Cortex of kidney (tissue), 1 donor: ENCODE measurements at places on chromosomes 4 and X.

DNA sequence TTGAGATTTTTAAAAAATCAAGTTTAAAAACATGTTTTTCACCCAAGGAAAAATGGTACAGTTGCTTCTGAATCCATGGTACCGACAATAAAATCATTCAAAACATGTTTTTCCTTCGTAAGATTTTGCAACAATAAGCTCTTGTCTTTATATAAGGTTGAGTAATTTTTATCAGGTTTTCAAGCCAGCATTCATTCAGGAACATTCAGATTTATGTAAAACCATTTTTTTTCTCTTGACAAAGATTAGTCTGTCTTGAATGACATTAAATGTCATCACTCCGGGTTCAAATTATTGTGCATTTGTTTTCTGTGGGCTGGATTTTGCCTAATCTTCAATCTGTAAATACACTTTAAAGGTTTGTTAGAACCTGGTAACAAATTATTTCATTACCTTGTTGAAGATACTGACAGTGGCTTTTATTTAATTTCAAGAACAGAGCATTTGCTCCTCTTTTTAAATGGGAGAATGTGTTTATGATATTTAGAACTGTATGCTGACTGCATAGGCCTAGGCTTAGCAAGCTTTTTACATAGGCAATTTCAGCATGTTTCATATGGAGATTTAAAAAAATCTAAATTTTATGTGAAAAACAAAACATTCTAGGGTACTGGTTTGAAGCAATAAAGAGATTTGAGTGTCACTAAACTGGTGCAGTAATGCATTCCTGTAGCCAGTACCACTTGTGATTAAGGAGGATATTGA, 336.4 kb upstream of the HAND2 start:
- DNase-seq, result no peak

DNA sequence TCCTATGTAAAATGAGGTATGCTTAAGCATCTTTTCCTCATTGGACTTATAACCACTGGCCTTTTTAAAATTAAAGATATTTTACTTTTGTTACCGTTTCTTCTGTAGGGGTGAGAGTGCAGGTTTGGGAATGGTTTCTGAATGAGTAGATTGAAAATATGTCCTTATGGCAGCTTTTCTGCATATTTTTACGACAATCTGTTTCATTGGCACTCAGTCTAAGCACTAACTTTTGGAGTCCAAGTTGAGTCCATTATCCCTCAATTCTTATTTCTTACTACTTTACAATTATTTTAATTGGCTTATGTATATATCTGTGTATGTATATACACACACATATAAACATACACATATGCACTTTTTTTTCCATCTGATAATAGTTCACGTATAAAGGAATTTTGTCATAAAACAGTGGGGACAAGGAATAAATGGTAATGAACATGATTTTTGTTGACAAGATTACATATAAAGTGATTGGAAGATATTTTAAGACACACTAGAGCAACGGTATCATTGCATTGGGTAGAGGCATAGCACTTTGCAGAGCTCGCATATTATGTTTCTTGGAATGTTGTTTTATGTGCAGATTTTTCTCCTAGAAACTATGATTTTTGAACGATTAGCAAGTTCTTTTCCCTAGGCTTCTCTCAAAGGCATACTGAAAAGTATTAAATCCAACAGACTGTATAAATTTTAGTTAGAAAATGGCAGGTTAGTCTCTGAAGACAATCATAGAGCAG, 133.0 kb downstream of the FAT4 start:
- DNase-seq, result no peak

- no peak for DNase-seq
These were observed 47.7 kb downstream of the PDGFRA start for GRCh38 chr4:54276641-54277430.

GRCh38 chr4:165522050-165522449, 143.2 kb downstream of the CPE start:
- DNase-seq, result no peak

- no peak for DNase-seq
These were observed 101.8 kb downstream of the ANXA5 start for GRCh38 chr4:121594796-121595526.

- DNase-seq, result no peak
These were observed 81.2 kb downstream of the ADRA2C start for GRCh38 chr4:3847211-3847940.

DNA sequence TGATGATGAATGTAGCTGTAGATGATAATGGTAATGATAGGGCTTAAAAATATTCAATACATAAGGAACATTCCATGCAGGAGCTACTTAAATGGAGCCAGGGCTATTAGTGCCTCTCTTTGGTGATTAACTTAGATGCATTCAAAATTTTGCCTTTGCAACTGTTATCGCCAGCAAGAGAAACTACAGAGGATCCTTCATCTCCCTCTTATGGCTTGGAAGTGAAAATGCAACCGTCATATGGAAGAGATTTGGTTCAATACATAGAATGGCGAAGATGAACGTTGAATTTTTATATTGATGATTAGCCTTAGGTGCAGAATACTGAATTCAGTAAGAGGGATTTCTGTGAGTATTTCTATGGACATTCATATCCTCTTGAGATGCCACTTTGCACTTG, 134.5 kb upstream of the NLGN4X start:
- DNase-seq, result no peak

- no peak for DNase-seq
These were observed 31.2 kb downstream of the PLS3 start for GRCh38 chrX:115591856-115592842.

DNA sequence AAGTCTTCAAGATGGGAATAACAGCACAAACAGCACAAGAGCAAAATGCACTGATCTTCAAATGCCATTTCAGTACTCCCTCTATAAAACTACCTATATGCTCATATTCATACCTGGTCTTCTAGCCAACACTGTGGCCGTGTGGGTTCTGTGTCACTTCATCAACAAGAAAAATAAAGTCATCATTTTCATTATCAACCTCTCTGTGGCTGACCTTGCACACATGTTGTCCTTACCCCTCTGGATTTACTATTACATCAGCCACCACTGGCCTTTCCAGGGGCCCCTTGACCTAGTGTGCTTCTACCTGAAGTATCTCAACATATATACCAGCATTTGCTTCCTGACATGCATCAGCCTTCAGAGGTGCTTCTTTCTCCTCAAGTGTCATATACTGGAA, 59.6 kb upstream of the GPR174 start:
- no peak for DNase-seq

DNA sequence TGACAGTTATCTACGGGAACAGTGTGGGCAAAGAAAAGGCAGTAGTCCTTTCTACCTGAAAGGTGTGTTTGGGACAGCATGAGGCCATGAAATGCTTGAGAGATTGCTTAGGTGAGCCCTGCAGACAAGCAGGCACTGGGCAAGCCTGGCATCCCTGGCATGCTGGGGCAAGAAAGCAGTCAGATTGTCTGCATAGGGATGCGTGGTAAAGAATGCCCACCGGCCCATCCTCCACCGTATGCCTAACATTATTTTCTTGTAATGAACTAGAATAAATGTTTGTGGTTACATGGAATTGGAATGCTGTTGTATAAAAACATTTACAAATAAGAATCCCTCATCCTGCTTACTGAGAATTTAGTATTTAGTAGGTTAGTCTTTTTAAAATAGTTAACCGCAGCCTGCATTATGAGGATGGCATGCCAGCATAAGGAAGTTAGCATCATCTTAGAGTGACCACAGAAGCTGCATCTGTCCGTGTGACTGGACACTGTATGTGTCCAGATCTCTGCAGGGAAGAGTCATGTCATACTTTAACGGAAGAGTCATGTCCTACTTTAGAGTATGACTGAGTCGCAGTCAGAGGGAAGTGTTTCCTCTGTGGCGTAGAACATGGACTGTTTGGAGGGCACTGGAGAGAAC, 18.9 kb downstream of the ZBTB49 start:
- DNase-seq, result no peak

- DNase-seq, result no peak
These were observed 538.2 kb downstream of the GLUD2 start for GRCh38 chrX:121585626-121586025.

- no peak for DNase-seq
These were observed 7.9 kb upstream of the NOCT start for GRCh38 chr4:139007640-139008039.

DNA sequence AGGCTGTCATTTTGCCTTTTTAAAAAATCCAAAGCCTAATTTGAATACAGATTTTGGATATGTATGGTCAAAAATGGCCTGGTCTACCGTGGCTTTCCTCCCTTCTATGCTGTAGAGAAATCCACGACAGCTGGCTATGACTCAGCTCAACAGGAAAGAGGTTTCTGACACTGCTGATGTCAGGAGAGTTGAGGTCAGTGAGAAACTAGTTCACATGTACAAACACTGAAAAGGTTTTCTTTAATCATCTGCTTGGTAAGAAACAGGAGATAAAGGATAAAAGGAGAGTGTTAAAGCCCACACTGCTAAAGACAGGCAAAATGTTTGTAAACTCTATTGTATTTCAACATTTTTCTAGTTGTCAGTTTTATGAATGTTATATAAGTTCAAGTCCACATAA, 113.9 kb downstream of the NYX start:
- no peak for DNase-seq

GRCh38 chr4:122170775-122171174, 18.6 kb downstream of the BLTP1 start:
- DNase-seq, result no peak

- DNase-seq, result no peak
These were observed 11.4 kb downstream of the INTS6L start for GRCh38 chrX:135531813-135532212.

DNA sequence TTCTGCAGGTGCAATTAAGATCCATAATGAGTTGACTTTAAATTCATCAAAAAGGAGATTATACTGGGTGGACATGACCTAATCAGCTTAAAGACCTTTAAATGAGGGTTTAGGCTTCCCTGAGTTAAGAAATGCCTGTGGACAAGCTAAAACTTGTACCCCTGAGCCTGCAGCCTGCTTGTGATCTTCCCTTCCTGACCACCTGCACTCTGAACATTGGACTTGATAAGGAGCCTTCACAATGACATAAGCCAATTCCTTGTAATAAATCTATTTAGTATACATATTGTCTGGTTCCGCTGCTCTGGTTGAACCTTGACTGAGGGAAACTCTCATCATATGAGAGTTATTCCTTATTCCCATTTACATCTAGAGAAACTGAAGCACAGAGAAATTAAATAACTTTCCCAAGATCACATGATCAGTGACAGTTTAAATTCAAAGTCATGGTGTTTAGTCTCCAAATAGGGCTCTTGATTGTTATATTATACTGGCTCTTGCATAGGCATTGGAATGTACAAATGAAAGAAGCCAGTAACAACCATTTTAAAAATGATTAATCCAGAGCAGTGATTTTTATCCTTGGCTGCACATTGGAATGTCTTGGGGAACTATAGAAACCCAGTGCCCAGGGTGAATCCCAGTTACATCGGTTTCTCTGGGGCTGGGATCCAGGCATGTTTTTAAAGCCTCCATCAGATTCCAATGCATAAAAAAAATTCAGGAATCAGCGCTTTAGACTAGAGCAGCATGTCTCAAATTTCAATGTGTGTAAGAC, 136.1 kb downstream of the MSL3 start:
- no peak for DNase-seq
